A375 (cell line): ENCODE measurements at places on chromosomes 12 and 14. TPM values are rescaled to one million over a fixed set of nuclear protein-coding genes. Genes with fewer than 3 reads are reported as not detected.

Gene SLC7A8
- total RNA-seq = 1.0 TPM in 1 of 2 replicates, not detected in the other

Gene HHIPL1
- total RNA-seq = not detected in 2 replicates

Gene FBXO21
- total RNA-seq = 117 and 164 TPM in 2 replicates

Gene TMEM63C
- 0.21 and 0.30 TPM in 2 replicates for total RNA-seq

Gene REP15
- total RNA-seq = 1.8 and 2.4 TPM in 2 replicates

Gene KIF26A
- total RNA-seq = not detected in 2 replicates

Gene GALNT8
- total RNA-seq = not detected in 2 replicates
